ENCODE measurements at places on chromosomes 1 and 21.

- H3K27ac ChIP-seq: no peak overlapping the region
- no peaks in the 10 kb centered on the region for H3K27me3 ChIP-seq
- H3K4me1 ChIP-seq: no peaks in the 10 kb centered on the region
- H3K4me3 ChIP-seq: no peak overlapping the region
Measured at GRCh38 chr1:222777977-222778376, 36.9 kb upstream of the DISP1 start.

GRCh38 chr1:109259674-109260557 is 10.6 kb downstream of the CELSR2 start:
- no peak for DNase-seq
- no peak overlapping the region for H3K27ac ChIP-seq
- H3K27me3 ChIP-seq: no peaks in the 10 kb centered on the region
- no peaks in the 10 kb centered on the region for H3K36me3 ChIP-seq

GRCh38 chr21:17925899-17926298 is 106.7 kb upstream of the C21orf91 start:
- DNase-seq: no peak
- no peak overlapping the region for H3K27ac ChIP-seq
- no peaks in the 10 kb centered on the region for H3K4me1 ChIP-seq
- no peak overlapping the region for H3K4me3 ChIP-seq
- H3K36me3 ChIP-seq: no peaks in the 10 kb centered on the region
- no peaks in the 10 kb centered on the region for H3K27me3 ChIP-seq

- DNase-seq: no peak
- H3K27me3 ChIP-seq: no peaks in the 10 kb centered on the region
- peaks cover 3% of the 10 kb centered on the region for H3K36me3 ChIP-seq
- no peaks in the 10 kb centered on the region for H3K4me1 ChIP-seq
- no peak overlapping the region for H3K4me3 ChIP-seq
- no peak overlapping the region for H3K27ac ChIP-seq
Measured at GRCh38 chr1:93087532-93087931, 8.4 kb downstream of the MTF2 start.

DNA sequence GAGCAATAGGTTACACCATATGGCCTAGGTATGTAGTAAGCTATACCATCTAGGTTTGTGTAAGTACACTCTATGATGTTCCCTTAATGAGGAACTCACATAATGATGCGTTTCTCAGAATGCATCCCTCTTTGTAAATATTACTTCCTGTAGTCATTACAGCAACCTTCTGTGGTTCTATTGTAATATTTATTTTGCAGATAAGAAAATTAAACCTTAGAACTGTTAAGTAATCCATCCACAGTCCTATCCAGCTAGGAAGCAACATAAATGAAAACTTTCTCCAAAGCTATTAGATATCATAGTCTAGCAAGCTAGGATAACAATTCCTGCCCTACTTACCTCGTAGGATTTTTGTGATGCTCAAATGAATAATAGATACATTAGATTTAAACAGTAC is 88.7 kb downstream of the WLS start:
- H3K36me3 ChIP-seq: peaks cover 26% of the 10 kb centered on the region
- no peak overlapping the region for H3K4me3 ChIP-seq
- no peak for DNase-seq
- no peaks in the 10 kb centered on the region for H3K27me3 ChIP-seq
- H3K4me1 ChIP-seq: peaks cover 13% of the 10 kb centered on the region
- H3K27ac ChIP-seq: no peak overlapping the region

- DNase-seq: no peak
- peaks cover 28% of the 10 kb centered on the region for H3K4me1 ChIP-seq
- peak overlapping the region; percentile 94 for H3K4me3 ChIP-seq
- no peaks in the 10 kb centered on the region for H3K27me3 ChIP-seq
Measured at GRCh38 chr1:220747437-220748088, 559 bp upstream of the MTARC2 start.
